ENCODE measurements at places on chromosomes 5 and 9.

GRCh38 chr9:136712690-136713544 lies 545 bp downstream of the DIPK1B start:
- no peak for DNase-seq

- DNase-seq, result no peak
These were observed 194.3 kb upstream of the MAP3K1 start for GRCh38 chr5:56620903-56621677.

DNA sequence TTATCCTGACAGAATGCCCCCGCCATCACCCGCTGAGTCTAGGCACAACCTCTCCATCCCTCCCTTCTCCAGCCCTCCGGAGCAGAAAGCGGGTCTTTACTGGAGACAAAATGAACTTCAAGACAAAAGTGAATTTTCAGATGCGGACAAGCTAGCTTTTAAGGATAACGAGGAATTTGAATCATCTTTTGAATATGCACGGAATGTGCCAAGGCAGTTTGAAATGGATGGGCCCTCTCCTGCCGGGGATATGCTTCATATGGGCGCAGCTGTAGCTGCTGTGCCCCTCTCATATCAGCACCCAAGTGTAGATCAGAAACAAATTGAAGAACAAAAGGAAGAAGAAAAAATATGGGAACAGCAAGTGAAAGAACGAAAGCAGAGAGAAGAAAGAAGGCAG lies 37.5 kb downstream of the CPLANE1 start:
- no peak for DNase-seq

DNA sequence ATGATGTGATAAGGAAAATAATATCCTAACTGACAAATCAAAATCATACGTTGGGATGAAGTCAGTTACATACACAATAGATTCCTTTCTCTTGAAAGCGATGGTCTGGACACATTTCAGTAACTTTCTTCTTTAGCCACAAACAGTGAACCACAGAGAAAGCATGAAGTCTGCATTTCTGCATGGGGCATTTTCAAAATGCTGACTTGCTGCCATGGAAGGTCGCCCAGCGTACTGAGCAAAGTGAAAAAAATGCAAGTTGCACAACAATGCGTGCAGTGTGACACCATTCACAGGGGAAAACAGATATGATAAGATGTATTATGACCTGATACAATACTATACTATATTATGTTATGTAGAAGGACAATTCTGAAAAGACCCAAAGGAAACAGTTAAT lies 146.3 kb downstream of the SNX18 start:
- DNase-seq, result no peak

- DNase-seq, result no peak
These were observed 45.0 kb downstream of the MCCC2 start for GRCh38 chr5:71632168-71632567.

DNA sequence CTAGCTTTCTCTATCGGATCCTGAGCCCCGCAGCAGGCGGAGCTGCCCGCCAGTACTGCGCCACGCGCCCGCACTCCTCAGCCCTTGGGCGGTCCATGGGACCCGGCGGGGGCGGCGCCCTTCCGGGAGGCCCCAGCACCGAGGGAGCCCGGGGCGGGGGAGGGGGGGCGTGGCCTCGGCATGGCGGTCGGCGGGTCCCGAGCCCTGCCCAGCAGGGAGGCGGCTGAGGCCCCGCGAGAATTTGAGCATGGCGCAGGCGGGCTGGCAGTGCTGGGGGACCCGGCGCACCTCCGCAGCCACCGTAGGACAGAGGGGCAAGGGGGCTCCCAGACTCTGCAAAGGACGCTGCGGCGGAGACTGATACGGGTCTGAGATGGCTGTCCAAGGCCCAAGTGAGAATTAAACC lies 6.8 kb downstream of the ZDHHC11B start:
- no peak for DNase-seq

- DNase-seq, result no peak
These were observed 101.7 kb downstream of the TMC1 start for GRCh38 chr9:72623156-72623555.

- no peak for DNase-seq
These were observed 15.5 kb upstream of the ERMP1 start for GRCh38 chr9:5848372-5848882.

GRCh38 chr9:72817413-72817812 lies 135.4 kb downstream of the ALDH1A1 start:
- no peak for DNase-seq

DNA sequence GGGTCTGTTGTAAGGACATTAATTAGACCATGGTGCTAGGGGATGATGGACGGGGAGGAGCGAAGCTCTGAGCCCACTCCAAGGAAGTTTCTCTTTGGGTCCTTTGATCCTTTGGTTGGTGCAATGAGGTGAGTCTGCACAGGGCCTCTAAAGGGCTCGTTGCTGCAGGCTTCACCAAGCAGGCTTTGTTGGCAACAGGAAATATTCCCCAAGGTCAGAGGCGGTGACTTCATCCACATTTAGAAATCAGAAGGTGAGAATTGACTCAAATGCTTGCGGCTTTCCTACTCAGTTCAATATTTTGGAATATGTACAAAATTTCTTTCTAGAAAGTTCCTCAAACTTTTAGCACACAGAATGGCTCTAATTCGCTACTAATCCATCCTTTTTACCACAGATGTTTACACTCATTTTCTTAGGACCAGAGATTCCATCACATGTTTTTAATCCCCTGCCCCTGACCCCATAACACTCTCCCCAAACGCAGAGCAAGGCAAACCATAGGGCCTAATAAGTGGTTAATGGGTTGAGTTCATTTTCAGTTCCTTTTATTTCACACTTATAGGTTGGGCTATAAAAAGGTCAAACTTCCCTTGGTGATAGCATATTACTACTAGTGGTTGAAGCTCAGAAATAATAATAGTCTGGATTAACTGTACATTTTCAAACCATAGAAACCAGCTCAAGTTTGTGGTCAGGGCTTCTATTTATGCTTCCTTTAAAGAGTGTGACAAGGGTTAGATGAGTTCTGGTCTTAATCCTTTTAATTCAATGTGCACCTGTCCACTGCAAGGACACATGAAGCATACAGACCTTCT lies 37.3 kb upstream of the TMEM252 start:
- DNase-seq, result no peak

DNA sequence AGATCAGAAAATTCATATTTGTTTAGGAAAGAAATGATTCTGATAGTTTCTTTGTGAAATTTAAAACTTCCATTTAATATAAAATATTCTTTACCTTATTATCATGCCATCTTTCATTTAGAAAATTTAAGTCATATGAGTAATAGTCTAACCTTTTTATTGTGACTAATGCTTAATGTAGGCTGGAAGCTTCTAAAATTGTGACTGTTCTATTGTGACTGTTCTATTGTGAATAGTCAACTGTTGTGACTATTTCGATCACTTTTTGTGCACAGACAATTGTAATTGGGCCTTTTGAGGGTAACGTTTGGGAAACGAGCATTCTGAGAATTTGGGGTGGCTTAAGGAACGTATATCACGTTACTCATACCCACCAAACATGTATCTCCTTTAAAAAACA lies 100.0 kb downstream of the PARP8 start:
- DNase-seq, result no peak

DNA sequence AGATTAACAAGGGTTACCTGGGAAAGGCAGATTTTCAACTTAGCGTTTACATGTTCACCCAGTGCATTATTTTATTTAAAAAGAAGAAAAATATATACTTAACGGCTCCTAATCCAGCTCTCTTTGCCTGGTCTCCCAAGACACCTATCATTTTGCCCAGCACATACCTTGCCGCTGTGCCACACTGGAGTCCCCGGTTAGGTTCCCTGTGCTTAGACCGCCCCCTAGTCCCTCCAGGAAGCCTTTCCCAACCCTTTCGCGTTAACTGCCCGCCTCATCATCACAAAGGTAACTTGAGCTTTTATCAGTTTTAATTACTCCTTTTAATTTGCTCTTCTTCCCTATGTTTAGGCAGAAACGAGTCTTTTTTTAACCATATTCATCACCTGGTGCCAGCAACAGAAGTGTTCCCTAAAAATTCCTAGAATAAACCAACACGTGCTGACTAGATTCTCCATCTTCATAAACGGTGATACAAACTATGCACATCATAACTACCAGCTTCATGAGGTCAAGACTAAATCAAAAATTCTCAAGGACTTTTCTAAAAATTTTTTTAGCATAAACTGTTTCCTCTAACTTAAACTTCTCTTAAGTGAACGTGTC lies 19.7 kb downstream of the DNAJA1 start:
- DNase-seq, result peak; percentile 16

DNA sequence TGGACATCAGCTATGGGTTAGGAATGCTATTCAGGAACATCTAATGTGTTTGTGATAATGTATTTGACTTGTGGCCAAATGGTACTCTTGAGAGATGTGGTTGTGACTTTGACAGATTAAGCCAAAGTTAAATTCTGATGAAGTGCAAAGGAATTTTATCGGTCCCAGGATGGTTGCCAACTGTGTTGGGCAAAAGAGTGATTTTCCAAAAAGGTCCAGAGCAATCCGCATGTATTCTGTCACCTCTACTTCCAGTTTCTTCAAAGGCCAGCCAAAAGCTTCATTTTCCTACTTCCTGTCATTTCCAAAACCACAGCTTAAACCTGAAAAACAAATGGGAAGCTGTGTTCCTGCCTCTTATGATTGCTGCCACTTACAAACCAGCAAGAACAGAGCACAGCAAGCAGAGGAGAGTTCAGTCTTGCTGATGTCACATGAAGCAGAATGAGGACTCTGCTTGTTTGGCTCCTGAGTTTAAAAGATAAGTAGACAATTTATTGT lies 59.8 kb downstream of the MARCHF3 start:
- no peak for DNase-seq

DNA sequence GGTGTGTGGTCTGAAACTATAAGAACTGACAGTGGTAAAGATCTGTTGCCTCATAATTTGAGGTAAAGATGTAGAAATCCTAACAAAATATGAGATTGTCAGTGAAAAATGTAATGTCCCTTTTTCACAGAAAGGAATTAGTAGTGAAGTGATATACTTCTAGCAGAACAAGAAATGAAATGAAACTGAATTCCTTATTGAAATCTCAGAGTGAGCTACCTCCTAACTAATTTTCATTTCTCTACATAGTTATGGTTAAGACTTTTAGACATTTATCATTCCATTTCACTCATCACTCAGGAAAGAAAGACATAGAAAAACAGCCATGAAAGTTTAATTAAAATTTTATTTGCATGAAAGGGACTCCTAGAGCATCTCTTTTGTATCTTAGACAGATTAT lies 48.7 kb downstream of the TMEM174 start:
- no peak for DNase-seq

GRCh38 chr5:22928821-22929482 lies 75.8 kb upstream of the CDH12 start:
- DNase-seq, result no peak

- DNase-seq, result no peak
These were observed 125.4 kb upstream of the LMX1B start for GRCh38 chr9:126488310-126488709.

GRCh38 chr9:36470643-36471290 lies 70.7 kb upstream of the RNF38 start:
- DNase-seq, result no peak

- DNase-seq, result no peak
These were observed 323.4 kb downstream of the KDM4C start for GRCh38 chr9:7081065-7081600.

- DNase-seq, result peak; percentile 13
These were observed 3.9 kb downstream of the EBF1 start for GRCh38 chr5:159095866-159096242.

GRCh38 chr9:136667940-136668760 lies 5.4 kb downstream of the EGFL7 start:
- no peak for DNase-seq

DNA sequence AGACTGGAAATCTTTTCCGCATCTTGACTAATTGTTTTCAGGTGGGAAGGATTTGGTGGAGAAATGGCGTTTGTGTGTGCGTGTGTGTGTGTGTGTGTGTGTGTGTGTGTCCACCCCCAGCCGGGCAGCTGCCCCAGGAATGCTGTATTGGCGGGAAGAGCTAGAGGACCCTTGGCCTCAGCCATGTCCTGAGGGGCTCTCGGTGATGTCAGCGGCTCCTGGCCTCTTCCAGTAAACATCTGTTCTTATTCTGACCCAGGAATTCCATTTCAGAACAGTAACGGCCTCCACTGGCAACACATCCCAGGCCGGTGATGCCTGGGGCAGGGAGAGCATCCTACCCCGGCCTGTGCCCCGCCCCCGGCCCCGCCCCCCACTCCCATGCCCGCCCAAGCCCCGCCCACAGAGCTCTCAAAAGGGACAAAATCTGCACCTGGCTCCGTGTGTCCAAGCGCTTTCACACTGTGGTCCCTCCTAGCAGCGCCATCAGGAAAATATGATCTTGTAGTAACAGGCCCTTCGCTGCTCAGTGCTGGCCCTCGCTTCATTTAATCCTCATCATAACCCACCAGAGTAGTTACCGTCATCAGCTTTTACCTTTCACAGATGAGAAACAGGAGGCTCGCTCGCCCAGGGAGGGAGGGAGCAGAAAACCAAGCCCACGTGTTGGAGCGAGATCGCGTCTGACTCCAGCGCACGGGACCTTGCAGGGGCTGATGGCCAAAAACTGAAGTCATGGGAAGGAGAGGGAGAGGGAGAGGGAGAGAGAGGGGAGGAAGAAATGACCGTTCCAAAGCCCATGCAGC lies 18.9 kb downstream of the ADAMTS2 start:
- DNase-seq, result no peak

- DNase-seq, result no peak
These were observed 30.7 kb downstream of the AOPEP start for GRCh38 chr9:94757158-94757557.

DNA sequence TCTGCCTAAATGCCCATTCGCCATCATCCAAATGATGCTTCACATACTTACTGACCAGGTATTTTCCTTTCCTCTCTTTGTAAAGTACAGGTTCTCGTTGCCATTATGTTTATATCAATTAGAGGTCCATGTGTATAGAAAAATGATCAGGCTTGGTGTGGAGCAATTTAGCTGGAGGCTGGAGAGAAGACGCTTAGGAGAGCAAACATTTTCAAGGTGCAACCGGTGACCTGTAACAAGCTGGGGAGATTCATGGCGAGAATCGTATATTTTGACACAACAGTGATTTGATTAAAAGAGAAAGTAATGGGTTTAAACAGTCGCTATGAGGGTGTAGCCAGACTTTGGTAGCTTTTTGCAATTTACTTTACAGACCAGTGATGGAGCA lies 170.9 kb upstream of the TBCA start:
- DNase-seq, result peak; percentile 10

DNA sequence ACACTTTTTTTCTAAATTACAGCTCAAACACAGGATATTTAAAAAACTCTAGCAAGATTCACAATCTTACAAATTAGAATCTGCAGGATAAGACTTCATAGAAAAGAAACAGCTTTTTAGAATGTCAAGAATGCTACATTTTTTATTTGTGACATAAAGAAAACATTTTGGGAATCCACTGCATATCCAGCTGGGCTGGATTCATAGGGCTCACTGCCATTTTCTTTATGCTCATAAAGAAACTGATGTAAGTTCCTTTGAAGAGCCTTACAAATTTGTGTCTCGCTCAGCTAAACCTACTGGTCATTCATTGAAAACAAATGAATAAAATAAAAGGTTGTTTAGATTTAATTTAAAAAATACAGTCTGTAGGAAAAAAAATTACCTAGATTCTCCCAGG lies 332.3 kb downstream of the TRPM3 start:
- DNase-seq, result no peak

Measured in SK-N-DZ (cell line).